K562 (cell line): ENCODE measurements at places on chromosomes 7 and 10. TPM values are rescaled to one million over a fixed set of nuclear protein-coding genes. Genes with fewer than 3 reads are reported as not detected.
A peak's percentile ranks its signal among the peaks of the same experiment; 100 is the strongest.

Gene NEURL1
- 0.11 and 0.20 TPM in 2 replicates for total RNA-seq

Gene SMO
- 0.07 and 0.13 TPM in 2 replicates for total RNA-seq

Gene TRAPPC14
- total RNA-seq: 38.2 and 45.9 TPM in 2 replicates

Gene CH25H
- total RNA-seq: not detected in 2 replicates

DNA sequence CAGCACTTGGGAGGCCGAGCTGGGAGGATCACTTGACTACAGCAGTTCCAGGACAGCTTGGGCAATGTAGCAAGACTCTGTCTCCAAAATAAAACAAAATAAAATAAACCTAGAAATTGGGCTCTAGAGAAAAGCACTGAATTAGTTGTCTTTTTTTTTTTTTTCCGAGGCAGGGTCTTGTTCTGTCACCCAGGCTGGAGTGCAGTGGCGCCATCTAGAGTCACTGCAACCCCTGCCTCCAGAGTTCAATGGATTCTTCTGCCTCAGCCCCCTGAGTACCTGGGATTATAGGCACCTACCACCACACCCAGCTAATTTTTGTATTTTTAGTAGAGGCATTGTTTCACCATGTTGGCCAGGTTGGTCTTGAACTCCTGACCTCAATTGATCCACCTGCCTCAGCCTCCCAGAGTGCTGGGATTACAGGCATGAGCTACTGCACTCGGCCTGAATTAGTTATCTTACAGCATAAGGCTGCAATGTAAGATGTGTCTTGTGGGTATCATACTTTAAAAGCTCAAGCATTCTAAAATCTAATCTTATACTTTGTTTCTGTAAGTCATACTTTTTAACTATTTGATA, 12.8 kb downstream of the MEIG1 start:
- no peak overlapping the region for H3K4me3 ChIP-seq
- H3K27ac ChIP-seq: no peak overlapping the region
- no peaks in the 10 kb centered on the region for H3K36me3 ChIP-seq

- H3K27me3 ChIP-seq: peaks cover 5% of the 10 kb centered on the region; the same call in 1 of the 2 replicates
- no peak overlapping the region for H3K4me3 ChIP-seq
- peak; percentile 46 for DNase-seq
- peaks cover 62% of the 10 kb centered on the region for H3K4me1 ChIP-seq
These were observed 38.7 kb downstream of the PPIF start for GRCh38 chr10:79385804-79386531.

DNA sequence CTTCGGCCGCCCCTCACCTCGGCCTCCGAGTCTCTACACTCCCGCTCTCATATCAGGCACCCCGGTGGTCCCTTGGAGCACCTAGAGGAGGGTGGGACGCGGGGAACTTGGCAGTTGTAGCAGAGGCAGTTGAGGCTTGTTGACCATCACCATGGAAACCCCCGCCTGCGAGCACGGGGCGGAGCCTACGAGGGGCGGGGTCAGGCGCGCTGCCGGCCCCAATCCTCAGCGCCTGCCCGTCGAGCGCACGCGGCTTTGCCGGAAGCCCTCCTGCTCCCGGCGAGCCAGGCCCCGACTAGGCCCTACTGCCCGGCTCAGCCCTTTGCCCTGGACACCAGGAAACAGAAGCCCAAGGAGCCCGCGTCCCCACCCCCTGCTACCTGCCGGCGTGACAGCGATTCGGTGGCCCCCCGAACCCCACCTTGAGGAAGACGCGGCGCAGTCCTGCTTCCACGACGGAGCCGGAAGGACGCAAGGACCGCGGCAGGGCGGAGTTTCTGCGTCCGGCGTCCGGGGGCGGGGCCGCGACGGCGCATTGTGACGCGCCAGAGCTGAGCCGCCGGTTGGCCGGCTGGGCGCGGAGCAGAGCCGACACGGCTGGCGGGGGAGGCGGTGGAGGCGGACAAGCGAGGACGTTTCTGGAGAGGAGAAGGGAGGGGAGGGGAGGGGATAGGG, at the start of gene HNRNPF:
Gene HNRNPF, minus strand, starts transcription at position 477 of the 675 bp plus-strand sequence. CDS start 21,302 bp downstream, outside the sequence.
- DNase-seq: peak; percentile 87
- peak within 1 kb of the TSS; percentile 82 for H3K4me3 ChIP-seq
- no peaks in the 10 kb centered on the region for H3K27me3 ChIP-seq
- peaks cover 11% of the 10 kb centered on the region; the same call in 2 of the 3 replicates for H3K4me1 ChIP-seq
- peaks cover 21% of the 10 kb centered on the region; the same call in 2 of the 3 replicates for H3K36me3 ChIP-seq

GRCh38 chr10:70786799-70787415, 1.7 kb upstream of the TBATA start:
- no peak overlapping the region for H3K4me3 ChIP-seq
- no peak for DNase-seq
- peaks cover 8% of the 10 kb centered on the region; the same call in 2 of the 3 replicates for H3K27me3 ChIP-seq
